ENCODE measurements at places on chromosomes 2 and 18. TPM values are rescaled to one million over a fixed set of nuclear protein-coding genes. Genes with fewer than 3 reads are reported as not detected.
A peak's percentile ranks its signal among the peaks of the same experiment; 100 is the strongest.

DNA sequence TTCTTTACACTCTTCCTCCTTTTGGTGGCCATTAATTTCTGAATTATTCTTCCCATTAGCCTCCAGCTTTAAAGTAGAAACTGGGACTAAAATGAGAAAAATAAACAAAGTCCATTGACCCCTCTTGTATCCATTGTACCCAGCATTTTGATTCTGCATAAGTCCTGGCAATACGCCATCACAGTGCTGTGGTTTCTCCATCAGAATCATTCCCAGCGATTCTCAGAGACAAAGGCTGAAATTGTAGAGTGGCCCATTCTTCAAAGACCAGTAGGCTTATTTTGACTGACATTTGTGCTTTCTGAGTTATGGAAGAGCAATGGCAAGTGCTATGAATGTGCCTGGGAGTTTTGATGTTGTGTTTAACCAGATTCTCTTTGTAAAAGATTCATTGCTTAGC is 199.3 kb upstream of the GALNT5 start:
- no peaks in the 10 kb centered on the region for H3K4me1 ChIP-seq
- DNase-seq = no peak
- H3K36me3 ChIP-seq = no peaks in the 10 kb centered on the region

GRCh38 chr2:126722546-126722945 is 66.6 kb downstream of the GYPC start:
- H3K36me3 ChIP-seq = no peaks in the 10 kb centered on the region
- DNase-seq = no peak
- H3K27ac ChIP-seq = no peak overlapping the region
- H3K4me3 ChIP-seq = no peak overlapping the region
- no peaks in the 10 kb centered on the region for H3K4me1 ChIP-seq

GRCh38 chr2:218872645-218873358 is 7.8 kb upstream of the WNT10A start:
- peaks cover 32% of the 10 kb centered on the region for H3K4me1 ChIP-seq
- no peak for DNase-seq
- H3K36me3 ChIP-seq = no peaks in the 10 kb centered on the region
- no peak overlapping the region for H3K27ac ChIP-seq
- peaks cover 19% of the 10 kb centered on the region for H3K27me3 ChIP-seq

DNA sequence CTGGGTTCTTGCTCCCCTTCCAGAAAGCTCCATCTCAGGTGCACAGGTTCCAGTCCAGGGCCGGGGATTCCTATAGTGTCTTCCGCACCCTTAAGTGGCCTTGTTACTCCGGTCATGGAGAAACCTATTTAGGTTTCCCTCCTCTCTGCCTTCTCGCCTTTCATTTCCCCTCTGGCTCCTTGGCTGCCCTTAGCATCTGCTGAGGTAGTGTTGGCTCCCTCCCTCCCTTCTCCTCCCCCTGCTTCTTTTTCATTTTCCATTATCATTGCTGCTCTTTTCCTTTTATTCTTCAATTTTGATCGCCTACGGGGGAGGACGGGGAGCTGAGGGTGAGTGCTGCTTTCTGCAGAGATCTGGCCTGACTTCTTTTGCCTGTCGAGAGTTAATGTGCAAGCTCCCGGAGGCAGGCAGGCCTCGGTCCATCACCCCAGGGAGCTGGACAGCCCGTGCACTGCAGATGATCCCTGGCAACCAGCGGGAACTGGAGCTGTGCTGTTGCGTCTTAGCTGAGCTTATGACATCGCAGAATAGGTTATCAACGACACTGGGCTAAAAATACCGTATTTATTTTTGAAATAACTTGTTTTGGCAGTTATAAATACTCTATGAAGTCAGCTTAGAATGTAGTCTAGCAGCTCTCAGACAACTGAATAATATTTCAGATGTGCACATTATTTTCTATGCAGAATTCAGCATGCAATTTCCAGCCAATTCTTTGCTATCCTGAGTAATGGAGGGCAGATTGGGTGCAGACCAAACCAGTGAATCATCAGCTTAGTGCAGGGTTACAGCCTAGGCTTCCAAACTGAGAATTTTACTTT is 141.9 kb downstream of the SLC4A3 start:
- no peak for DNase-seq
- H3K36me3 ChIP-seq = no peaks in the 10 kb centered on the region
- H3K4me3 ChIP-seq = no peak overlapping the region
- no peaks in the 10 kb centered on the region for H3K4me1 ChIP-seq

GRCh38 chr2:138389063-138389462 is 112.5 kb upstream of the SPOPL start:
- no peaks in the 10 kb centered on the region for H3K27me3 ChIP-seq
- H3K27ac ChIP-seq = no peak overlapping the region
- H3K4me1 ChIP-seq = no peaks in the 10 kb centered on the region

DNA sequence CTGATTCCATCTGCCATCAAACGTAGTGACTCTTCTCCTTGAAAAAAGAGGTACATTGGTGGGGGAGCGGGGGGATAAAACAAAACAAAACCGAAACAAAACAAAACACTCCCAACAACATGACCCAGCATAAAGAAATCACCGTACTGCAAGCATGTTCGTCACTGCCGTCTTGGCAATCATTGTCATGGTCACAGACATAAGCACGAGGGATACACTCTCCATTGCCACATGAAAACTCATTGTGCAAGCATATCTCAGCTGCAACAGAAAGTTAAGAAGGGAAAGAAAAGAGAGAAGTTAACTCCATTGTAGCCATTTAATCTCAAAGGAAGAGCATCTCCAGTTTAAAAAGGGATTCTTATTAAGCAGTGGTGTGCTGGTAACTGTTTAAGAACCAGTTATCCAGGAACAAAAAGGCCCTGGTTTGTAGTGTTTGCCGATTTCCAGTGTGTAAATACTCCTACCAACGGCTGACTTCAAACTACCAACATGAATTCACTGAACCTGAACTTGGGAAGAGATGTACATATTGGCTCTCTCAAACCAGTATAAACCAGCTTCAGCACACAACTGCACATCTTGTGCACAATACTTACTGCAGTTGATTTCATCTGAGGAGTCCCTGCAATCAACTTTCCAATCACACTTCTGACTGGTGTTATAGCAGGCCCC is 68.2 kb downstream of the LRP2 start:
- DNase-seq = no peak
- no peak overlapping the region for H3K27ac ChIP-seq
- H3K27me3 ChIP-seq = no peaks in the 10 kb centered on the region
- no peaks in the 10 kb centered on the region for H3K36me3 ChIP-seq
- no peaks in the 10 kb centered on the region for H3K4me1 ChIP-seq

- no peaks in the 10 kb centered on the region for H3K36me3 ChIP-seq
- no peaks in the 10 kb centered on the region for H3K27me3 ChIP-seq
- H3K4me3 ChIP-seq = no peak overlapping the region
- no peak for DNase-seq
- peaks cover 8% of the 10 kb centered on the region for H3K4me1 ChIP-seq
These were observed 49.9 kb downstream of the ALPK2 start for GRCh38 chr18:58578835-58579560.

DNA sequence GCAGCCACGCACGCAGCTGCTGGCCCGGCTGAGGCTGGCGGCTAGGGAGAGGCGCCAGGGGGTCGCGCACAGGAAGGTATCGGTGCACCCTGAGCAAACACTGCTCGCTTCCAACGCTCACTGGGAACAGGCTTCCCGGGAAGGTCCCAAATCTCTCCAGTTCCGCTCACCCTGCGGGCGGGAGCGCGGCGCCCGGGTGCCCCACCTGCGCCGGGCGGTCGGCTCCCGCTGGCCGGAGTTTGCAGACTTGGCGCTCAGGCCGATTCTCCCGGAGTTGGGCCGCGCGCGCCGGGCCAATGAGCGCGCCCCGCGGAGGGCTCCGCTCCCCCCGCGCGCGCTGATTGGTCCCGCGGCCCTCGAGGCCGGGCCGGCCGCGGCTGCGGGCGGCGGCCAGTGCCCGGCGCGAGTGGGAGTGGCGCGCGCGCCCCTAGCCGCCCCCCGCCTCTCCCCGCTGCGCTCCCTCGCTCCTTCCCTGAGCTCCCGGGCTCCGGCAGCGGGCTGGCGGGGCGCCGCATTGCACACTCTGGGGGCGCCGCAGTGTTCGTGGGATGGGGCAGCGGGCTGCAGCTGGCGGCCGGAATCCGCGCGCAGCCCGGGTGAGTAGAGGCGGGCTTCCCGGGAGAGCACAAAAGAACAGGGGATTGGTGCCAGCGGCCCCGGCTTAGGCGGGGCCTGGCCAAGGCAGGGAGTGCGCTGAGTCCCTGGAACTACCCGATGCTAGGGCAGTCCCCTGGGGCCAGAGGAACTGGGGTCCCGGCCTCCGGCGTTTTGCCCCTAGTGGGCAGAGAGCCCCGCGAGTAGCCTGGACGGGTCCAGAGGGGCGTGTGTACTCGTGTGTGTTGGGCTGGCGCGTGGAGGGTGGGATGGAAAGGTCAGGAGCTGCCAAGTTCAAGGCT is at the start of gene LYPD6:
TSS of gene LYPD6 (plus strand) at position 461 of the 896 bp plus-strand sequence. CDS start 107,122 bp downstream, outside the sequence.
- no peaks in the 10 kb centered on the region for H3K36me3 ChIP-seq
- DNase-seq = no peak
- H3K4me3 ChIP-seq = no peak within 1 kb of the TSS
- H3K27me3 ChIP-seq = peaks cover 9% of the 10 kb centered on the region

DNA sequence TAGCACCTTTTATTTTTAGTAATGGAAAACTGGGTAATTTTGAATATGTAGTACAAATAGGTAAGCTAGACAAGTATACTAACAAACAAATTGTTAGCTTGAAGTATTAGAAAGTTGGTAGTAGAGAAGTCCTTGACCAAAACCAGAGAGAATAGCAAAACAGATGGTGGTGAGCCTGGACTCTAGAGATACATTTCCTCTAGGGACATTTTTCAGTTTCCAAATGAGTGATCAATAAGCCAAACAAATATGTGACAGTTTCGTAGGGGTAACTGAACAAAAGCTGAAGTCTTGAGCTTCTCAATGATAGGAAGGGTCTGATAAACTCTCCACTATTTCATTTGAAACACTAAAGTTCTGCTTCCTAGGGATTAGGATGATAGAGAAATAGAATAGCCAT is 692.0 kb upstream of the FAM98A start:
- no peaks in the 10 kb centered on the region for H3K36me3 ChIP-seq
- DNase-seq = no peak
- H3K27me3 ChIP-seq = no peaks in the 10 kb centered on the region
- H3K4me1 ChIP-seq = no peaks in the 10 kb centered on the region
- H3K27ac ChIP-seq = no peak overlapping the region

GRCh38 chr18:26768385-26768784 is 97.1 kb downstream of the AQP4 start:
- no peaks in the 10 kb centered on the region for H3K27me3 ChIP-seq
- no peak overlapping the region for H3K4me3 ChIP-seq

GRCh38 chr2:192827735-192828134 is 633.0 kb upstream of the TMEFF2 start:
- H3K27me3 ChIP-seq = no peaks in the 10 kb centered on the region
- H3K4me1 ChIP-seq = no peaks in the 10 kb centered on the region
- H3K27ac ChIP-seq = no peak overlapping the region
- no peak for DNase-seq
- no peak overlapping the region for H3K4me3 ChIP-seq

- DNase-seq = no peak
- peak overlapping the region; percentile 70 for H3K4me3 ChIP-seq
- H3K27me3 ChIP-seq = no peaks in the 10 kb centered on the region
- peak overlapping the region; percentile 74 for H3K27ac ChIP-seq
These were observed 684 bp upstream of the ZCCHC2 start for GRCh38 chr18:62522178-62522503.

GRCh38 chr18:10557085-10557677 is 31.4 kb downstream of the NAPG start:
- no peak overlapping the region for H3K27ac ChIP-seq
- peaks cover 11% of the 10 kb centered on the region for H3K36me3 ChIP-seq
- no peaks in the 10 kb centered on the region for H3K27me3 ChIP-seq
- no peak overlapping the region for H3K4me3 ChIP-seq
- H3K4me1 ChIP-seq = peaks cover 3% of the 10 kb centered on the region

DNA sequence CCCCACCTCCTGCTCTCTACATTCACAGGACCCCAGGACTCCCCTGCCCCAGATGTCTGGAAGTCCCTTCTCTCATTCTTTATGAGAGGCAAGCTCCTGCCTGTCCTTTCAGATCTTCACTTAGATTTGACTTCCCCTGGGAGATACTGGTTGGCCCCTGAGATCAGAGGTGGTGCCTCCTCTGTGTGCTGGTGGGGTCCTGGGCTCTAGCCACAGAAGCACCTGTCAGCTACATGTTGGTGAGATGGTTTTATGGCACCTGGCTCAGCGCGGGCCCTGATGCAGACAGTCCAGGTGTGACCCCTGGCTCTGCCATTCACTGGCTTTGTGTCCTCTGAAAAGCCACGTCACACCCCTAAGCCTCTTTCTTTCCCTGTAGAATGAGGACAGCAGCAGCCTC is 369.6 kb upstream of the ID2 start:
- H3K27me3 ChIP-seq = no peaks in the 10 kb centered on the region
- DNase-seq = no peak
- H3K4me3 ChIP-seq = no peak overlapping the region
- peaks cover 58% of the 10 kb centered on the region for H3K4me1 ChIP-seq
- H3K27ac ChIP-seq = no peak overlapping the region

- no peaks in the 10 kb centered on the region for H3K27me3 ChIP-seq
- H3K27ac ChIP-seq = no peak overlapping the region
- peaks cover 15% of the 10 kb centered on the region for H3K4me1 ChIP-seq
- H3K36me3 ChIP-seq = no peaks in the 10 kb centered on the region
- no peak overlapping the region for H3K4me3 ChIP-seq
These were observed 30.9 kb downstream of the MEMO1 start for GRCh38 chr2:31979956-31980355.

- no peaks in the 10 kb centered on the region for H3K27me3 ChIP-seq
- no peaks in the 10 kb centered on the region for H3K4me1 ChIP-seq
- H3K4me3 ChIP-seq = no peak overlapping the region
- H3K27ac ChIP-seq = peak overlapping the region; percentile 75
These were observed 1.1 kb upstream of the TXNDC2 start for GRCh38 chr18:9884532-9885140.

GRCh38 chr2:88658326-88658725 is 31.1 kb upstream of the EIF2AK3 start:
- no peak overlapping the region for H3K27ac ChIP-seq
- no peak for DNase-seq
- no peaks in the 10 kb centered on the region for H3K27me3 ChIP-seq
- no peak overlapping the region for H3K4me3 ChIP-seq

DNA sequence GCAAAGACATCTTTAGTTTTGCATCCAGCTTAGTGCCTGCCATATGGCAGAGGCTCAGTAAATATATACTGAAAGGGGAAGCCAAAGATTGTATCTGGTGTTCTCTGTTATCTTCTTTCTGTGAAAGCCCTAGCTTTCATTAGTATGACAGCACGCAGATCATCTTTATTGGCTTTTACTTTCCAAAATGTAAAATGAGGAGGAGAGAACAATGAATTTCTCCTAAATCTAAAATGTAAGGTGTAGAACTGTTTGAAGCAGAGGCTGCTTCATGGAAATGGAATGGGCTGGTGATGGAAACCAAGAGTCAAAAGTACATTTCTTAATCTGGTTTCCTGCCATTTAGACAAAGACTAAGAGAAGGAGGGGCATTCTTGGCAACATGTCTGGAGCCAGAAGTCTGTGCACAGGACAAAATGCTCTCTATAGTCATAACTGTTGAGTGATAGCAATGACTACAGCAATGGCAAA is 1029.9 kb upstream of the PIK3C3 start:
- H3K27ac ChIP-seq = no peak overlapping the region
- H3K4me3 ChIP-seq = no peak overlapping the region
- no peaks in the 10 kb centered on the region for H3K36me3 ChIP-seq
- no peaks in the 10 kb centered on the region for H3K27me3 ChIP-seq
- no peaks in the 10 kb centered on the region for H3K4me1 ChIP-seq
- no peak for DNase-seq

The C2orf92 gene
- 6.5 TPM for total RNA-seq

The COPS9 gene
- total RNA-seq = 186 TPM

The ASTL gene
- 18.0 TPM for total RNA-seq

The IL37 gene
- not detected for total RNA-seq

The APOB gene
- not detected for total RNA-seq

The COL3A1 gene
- 0.09 TPM for total RNA-seq

The QPCT gene
- 4.2 TPM for total RNA-seq

The VSNL1 gene
- total RNA-seq = not detected

The INHA gene
- not detected for total RNA-seq

The FRZB gene
- total RNA-seq = not detected
